Sigmoid colon (tissue), 7 donors: ENCODE measurements at places on chromosomes 1 and 21. TPM values are rescaled to one million over a fixed set of nuclear protein-coding genes. Genes with fewer than 3 reads are reported as not detected.

Gene NPHS2
- not detected for total RNA-seq

Gene NCSTN
- 46.7 TPM for total RNA-seq

Gene HES2
- total RNA-seq = not detected

Gene CAPZB
- 143 TPM for total RNA-seq

Gene RHBDL2
- not detected for total RNA-seq

Gene RAB3B
- total RNA-seq = 1.5 TPM

Gene TNNI3K
- 6.7 TPM for total RNA-seq

Gene DNAI4
- 6.9 TPM for total RNA-seq

- no peaks in the 10 kb centered on the region for H3K27me3 ChIP-seq
- no peaks in the 10 kb centered on the region for H3K36me3 ChIP-seq
These were observed 22.1 kb downstream of the ECHDC2 start for GRCh38 chr1:52899445-52899894.

DNA sequence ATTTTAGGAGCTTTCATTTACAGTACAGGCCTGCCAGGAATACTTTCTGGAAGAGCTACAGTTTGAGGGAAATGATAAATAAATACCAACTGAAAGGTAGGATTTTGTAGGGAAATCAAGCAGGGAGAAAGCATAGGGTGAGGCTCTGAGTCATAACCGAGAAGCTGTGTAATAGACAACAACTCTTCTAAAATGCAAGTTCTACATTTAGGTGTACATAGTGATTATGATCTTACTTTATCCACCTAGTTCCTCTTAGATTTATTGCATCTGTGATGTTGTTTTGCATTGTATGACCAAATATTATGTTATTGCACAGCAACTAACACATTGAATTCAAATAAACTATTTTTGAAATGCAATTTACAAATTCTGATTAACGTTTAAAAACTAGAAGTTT, 819.3 kb downstream of the PLA2G4A start:
- no peak overlapping the region for H3K4me3 ChIP-seq
- DNase-seq = no peak
- no peak overlapping the region for H3K27ac ChIP-seq
- H3K4me1 ChIP-seq = no peaks in the 10 kb centered on the region

DNA sequence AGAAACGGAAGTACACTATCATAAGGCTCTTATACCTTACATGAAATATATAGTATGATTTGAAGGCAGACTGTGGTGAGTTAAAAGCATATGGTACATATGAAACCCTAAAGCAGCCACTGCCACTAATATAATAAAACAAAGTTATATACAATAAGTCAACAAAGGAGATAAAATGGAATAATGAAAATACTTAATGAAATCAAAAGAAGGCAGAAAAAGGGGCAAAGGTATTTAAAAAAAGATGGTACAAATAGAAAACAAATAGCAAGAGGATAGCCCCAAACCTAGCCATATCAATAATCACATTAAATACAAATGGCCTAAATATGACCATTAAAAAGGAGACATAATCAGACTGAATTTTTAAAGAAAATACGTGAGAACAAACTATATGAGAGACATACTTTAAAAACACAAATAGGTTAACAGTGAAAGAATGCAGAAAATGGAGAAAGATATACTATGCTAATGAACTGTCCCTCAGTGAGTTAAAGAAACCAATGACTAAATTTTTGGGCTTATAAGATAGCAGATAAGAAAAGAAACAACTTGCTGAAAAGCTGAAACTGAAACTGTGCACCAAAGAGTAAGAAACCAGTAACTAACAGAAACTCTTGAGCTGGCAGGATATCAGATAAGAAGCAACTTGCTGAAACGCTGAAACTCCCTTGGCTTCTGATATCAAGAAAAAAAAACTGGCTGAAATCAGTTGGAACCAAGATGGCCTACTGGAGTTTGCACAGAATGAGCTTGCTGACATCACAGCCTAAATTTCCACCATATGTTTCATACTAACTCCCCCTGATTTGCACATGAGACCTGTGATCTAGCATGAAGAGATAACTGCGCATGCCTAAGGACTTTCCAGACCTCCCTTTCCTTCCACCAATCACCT, 44.3 kb upstream of the IL10 start:
- no peak overlapping the region for H3K4me3 ChIP-seq
- H3K27me3 ChIP-seq = no peaks in the 10 kb centered on the region
- no peaks in the 10 kb centered on the region for H3K36me3 ChIP-seq
- H3K27ac ChIP-seq = no peak overlapping the region
- H3K4me1 ChIP-seq = no peaks in the 10 kb centered on the region

- no peak overlapping the region for H3K4me3 ChIP-seq
- H3K27me3 ChIP-seq = no peaks in the 10 kb centered on the region
- peaks cover 64% of the 10 kb centered on the region for H3K4me1 ChIP-seq
These were observed 59.5 kb upstream of the LAPTM5 start for GRCh38 chr1:30817077-30817438.

- no peaks in the 10 kb centered on the region for H3K4me1 ChIP-seq
- peaks cover 19% of the 10 kb centered on the region for H3K36me3 ChIP-seq
- no peak overlapping the region for H3K4me3 ChIP-seq
- DNase-seq = no peak
- no peaks in the 10 kb centered on the region for H3K27me3 ChIP-seq
These were observed 1.0 kb upstream of the PPIE start for GRCh38 chr1:39737546-39738169.

- H3K4me1 ChIP-seq = no peaks in the 10 kb centered on the region
- H3K27ac ChIP-seq = no peak overlapping the region
- no peaks in the 10 kb centered on the region for H3K36me3 ChIP-seq
- H3K27me3 ChIP-seq = no peaks in the 10 kb centered on the region
These were observed 314.0 kb downstream of the PTPRU start for GRCh38 chr1:29550119-29550841.

DNA sequence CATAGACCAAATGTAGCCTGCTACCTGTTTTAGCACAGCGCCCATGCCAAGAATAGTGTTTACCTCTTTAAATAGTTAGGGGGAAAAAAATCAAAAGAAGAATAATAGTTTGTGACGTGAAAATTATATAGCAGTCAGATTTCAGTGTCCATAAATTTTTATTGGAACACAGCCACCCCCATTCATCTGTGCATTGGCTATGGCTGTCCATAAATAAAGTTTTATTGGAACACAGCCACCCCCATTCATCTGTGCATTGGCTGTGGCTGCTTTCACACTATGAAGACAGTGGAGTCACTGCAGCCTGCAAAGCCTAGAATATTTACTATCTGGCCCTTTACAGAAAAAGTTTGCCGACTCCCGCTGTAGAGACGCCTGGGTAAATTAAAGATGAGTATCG, 20.9 kb downstream of the EPHX1 start:
- no peak overlapping the region for H3K4me3 ChIP-seq
- H3K4me1 ChIP-seq = peaks cover 21% of the 10 kb centered on the region
- H3K27me3 ChIP-seq = no peaks in the 10 kb centered on the region
- DNase-seq = no peak

GRCh38 chr1:205190845-205191577, 20.5 kb downstream of the DSTYK start:
- no peaks in the 10 kb centered on the region for H3K4me1 ChIP-seq
- no peaks in the 10 kb centered on the region for H3K27me3 ChIP-seq
- H3K36me3 ChIP-seq = no peaks in the 10 kb centered on the region
- H3K4me3 ChIP-seq = no peak overlapping the region
- DNase-seq = no peak

DNA sequence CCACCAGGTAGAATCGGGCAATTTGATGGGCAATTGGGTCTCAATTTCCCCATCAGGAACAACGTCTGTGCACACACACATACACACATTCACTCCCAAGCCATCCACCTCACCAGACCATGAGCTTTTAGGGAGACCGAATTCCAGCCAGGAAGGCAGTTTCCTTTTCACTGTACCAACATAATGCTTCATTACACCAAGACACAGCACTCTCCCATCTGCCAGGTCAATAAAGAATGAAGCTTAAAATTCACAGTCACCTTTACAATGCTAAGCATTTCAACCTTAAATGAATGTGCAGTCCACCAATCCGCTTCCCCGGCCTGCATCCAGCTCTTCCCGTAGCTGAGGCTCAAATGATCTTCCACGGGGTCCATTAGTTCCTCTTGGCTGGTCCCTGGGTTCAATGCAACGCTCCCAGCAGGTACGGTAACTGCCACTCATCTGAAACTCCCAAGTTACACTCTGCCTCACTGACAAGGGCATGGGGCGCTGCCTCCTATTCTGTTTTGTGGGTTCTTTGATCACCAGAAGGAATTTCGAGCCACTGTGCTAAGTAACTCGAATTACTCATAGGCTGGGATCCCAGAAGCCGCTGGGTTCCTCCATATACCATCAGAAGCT, 105.0 kb downstream of the SIM2 start:
- no peak overlapping the region for H3K27ac ChIP-seq
- no peak overlapping the region for H3K4me3 ChIP-seq
- no peaks in the 10 kb centered on the region for H3K36me3 ChIP-seq

DNA sequence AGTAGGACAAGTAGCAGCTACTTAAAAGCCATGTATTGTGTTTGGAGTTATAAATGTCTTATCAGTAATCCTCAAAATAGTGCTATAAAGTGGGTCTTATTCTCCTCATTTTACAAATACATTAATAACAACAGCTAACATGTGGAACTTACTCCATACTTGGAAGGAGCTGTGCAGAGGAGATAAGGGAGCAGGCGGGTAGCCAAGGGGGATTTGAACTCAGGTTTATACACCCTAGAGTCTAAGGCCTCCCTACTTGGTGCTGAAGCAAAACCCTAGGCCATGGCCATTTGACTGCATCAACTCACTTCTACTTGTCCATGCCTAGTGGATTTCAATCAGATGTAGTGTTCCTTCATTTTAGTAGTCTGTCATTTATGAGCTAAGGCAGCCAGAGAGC, 72.1 kb downstream of the LMO4 start:
- no peaks in the 10 kb centered on the region for H3K36me3 ChIP-seq
- H3K4me3 ChIP-seq = no peak overlapping the region
- no peak overlapping the region for H3K27ac ChIP-seq
- H3K27me3 ChIP-seq = no peaks in the 10 kb centered on the region

GRCh38 chr1:158932171-158932570, 819 bp downstream of the PYHIN1 start:
- no peaks in the 10 kb centered on the region for H3K27me3 ChIP-seq
- no peak overlapping the region for H3K27ac ChIP-seq
- H3K4me3 ChIP-seq = no peak overlapping the region
